Gastrocnemius medialis (tissue), 4 donors: ENCODE measurements at places on chromosomes 12 and 14.

- DNase-seq: no peak
These were observed 1.6 kb upstream of the LTBR start for GRCh38 chr12:6382371-6382770.

DNA sequence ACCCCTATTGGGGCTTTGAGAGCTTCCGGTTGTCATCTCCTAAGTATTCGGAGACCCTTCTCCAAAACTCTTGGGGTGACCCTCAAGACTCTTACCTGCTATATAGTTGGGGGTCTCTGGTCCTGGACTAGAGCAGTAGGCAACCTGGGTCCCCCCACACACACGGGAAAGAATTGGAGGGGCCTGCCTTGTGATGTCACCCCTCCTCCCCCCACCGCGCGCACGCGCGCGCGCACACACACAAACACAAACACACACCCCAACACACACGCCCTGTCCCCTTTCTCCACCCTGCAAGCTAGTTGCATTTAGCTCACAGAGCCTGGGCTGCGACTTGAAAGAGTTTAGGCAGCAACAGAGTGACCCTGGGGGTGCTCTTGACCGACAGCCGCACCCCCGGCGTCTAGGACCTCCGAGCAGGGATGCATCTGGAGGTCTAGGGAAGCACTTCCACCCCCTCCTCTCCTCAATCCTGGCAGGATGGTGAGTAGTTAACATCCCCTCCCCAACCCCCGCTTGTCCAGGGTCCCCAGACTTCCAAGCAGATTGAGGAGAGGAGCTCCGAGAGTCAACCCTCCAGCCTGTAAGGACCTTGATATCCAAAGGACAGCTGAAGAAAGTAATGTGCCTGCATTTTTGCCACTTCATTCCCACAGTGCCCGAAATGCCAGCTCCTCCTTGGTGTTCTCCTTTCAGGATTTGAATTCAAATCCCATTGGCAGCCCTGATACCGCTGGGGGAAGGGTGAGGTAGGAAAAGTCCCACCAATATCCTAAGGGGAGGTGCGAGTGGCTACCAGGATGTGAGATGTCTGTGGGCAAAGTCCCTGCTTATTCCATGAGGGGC is 1.4 kb upstream of the DNAJC14 start:
- DNase-seq: peak; percentile 29

DNA sequence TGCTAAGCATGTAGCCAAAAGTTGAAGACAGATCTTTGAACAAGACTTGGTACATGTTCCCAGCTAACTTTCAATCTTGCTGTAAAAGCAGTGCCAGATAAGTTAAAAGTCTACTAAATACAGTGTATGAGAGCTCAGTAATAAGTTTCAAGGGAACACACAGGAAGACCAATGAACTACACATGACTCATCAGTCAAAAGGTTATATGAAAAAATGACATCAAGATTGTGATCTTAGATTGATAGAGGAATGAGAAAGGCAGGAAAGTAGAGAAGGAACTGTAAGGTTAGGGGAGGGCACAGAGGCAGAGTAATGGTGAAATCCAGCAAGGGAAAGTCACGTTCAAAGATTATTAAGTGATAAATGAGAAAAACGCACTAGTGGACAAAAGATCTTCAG is 249.9 kb upstream of the FLRT2 start:
- DNase-seq: no peak

- no peak for DNase-seq
These were observed 415.7 kb upstream of the ATP2B1 start for GRCh38 chr12:90124289-90124688.

- DNase-seq: no peak
These were observed 2.1 kb upstream of the FOXG1 start for GRCh38 chr14:28764257-28765160.

- no peak for DNase-seq
These were observed 224.6 kb downstream of the ANO2 start for GRCh38 chr12:5720381-5721005.

- no peak for DNase-seq
These were observed 362.2 kb upstream of the DDHD1 start for GRCh38 chr14:53515276-53515675.

DNA sequence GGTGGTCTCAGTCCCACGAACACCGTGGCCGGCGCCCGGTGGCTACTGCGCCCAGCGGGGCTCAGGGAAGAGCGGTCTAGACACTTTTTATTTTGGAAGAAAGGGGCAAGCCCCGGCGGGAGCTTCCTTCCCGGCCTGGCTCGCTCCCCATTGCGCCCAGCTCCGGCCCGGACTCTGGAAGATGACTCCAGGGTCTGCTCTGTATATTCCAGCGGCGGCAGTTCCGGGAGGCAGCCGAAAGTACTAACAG is 225.1 kb upstream of the CRY1 start:
- DNase-seq: no peak

DNA sequence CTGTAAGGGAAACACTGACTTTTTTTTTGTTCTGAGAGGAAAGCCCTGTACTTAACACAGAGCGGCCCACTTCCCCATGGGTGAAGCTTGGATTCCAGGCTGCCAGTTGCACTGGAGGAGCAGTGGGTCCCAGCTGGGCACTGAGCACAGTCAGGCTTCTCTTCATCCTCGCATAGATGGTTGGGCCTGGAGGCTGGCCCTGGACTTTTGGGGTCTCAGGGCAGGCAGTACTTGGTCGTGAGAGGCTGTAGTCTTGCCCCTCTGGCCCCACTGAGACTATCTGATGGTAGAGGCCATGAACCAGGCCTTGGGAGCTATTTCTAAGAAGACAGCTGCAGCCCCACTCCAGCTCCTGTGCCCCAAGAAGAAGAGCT is 6.2 kb upstream of the LHX5 start:
- DNase-seq: no peak

DNA sequence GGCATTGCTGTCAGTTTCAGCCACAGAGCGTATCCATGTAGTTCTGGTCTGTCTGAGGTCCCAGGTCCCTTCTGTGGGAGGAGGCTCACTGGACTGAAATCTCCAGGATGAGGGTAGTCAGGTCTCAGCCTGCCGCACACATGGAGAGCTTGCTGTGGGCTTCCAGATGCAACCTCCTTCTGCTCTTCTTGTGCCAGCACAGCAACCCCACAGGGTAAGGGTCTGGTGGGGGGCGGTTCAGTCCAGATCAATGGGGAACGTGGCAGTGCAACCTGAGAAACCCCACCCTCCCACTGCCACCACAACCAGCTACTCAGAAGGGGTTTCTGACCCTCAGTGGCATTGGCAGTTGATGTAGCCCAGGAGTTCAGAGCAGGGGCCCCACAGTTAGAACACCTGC is 61.2 kb downstream of the BEGAIN start:
- DNase-seq: no peak

DNA sequence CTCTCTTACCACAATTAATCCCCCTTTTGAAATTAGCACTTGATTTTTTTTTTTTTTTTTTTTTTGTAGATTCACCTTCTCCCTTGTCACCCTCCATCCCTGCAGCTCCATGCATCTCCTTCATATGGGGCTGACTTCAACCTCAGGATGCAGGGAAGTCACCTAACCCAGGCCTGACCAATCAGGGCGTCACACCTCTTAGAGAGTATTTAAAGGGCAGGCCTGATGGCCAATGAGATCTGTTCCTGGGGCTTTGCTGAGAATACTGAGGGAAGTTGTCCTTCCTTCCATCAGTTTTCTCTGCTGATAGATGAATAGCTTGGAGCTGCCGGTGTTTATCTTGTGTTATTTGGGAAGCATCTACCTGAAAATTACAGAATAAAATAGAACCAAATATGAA is 1104.7 kb upstream of the TMEM132C start:
- DNase-seq: no peak
